ENCODE measurements at places on chromosomes 7 and 10. TPM values are rescaled to one million over a fixed set of nuclear protein-coding genes. Genes with fewer than 3 reads are reported as not detected.

MBLAC1 gene
- polyA plus RNA-seq: 1.8 TPM

TSPAN33 gene
- 55.4 TPM for polyA plus RNA-seq

CYP3A4 gene
- polyA plus RNA-seq: not detected

NUTM2A gene
- 0.86 TPM for polyA plus RNA-seq

GRCh38 chr7:98283887-98284222, 2.4 kb downstream of the BRI3 start:
- H3K27me3 ChIP-seq: no peaks in the 10 kb centered on the region
- no peak for DNase-seq
- no peaks in the 10 kb centered on the region for H3K36me3 ChIP-seq

DNA sequence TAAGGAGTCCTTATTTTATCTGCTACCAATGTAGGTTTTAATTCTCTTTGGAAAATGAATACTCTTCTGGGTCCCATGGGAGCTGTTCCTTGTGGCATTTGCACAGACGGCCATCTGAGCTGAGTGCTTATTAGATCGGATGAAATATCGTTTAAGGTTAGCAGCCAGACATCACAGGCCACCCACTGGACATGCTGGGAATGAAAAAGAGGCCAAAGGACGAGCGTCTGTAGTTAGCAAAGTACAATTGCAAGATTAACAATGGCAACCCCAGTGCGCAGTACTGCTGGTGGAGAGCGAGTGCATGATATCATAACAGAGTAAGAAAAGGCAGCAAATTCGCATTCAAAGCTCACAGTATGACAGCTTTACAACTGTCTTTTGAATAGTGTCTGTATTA, 28.3 kb upstream of the CREB5 start:
- H3K36me3 ChIP-seq: no peaks in the 10 kb centered on the region
- H3K27ac ChIP-seq: no peak overlapping the region
- no peaks in the 10 kb centered on the region for H3K4me1 ChIP-seq
- H3K4me3 ChIP-seq: no peak overlapping the region

DNA sequence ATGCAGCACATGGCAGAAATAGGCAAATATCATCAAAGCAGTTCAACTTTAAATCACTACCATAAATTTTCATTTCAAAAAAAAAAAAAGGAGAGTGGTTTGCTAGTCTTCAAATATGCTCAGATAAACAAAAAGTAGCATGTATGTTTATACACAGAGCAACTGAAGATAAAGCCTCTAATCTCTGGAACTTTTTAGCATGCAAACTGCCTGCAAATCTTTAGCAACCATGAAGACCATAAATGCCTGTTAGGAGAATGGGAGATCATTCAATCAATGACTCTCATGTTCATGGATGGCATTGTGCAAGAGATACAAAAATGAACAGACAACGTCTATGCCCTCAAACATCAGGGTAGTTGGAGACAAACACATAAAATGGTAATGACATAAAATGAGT, 57.3 kb downstream of the ORC5 start:
- DNase-seq: no peak
- H3K4me1 ChIP-seq: no peaks in the 10 kb centered on the region
- no peak overlapping the region for H3K4me3 ChIP-seq
- peaks cover 36% of the 10 kb centered on the region for H3K36me3 ChIP-seq
- no peaks in the 10 kb centered on the region for H3K27me3 ChIP-seq

GRCh38 chr7:17939211-17939605, 1.1 kb downstream of the SNX13 start:
- H3K4me3 ChIP-seq: peak overlapping the region; percentile 95
- H3K27me3 ChIP-seq: no peaks in the 10 kb centered on the region
- H3K4me1 ChIP-seq: peaks cover 40% of the 10 kb centered on the region
- H3K27ac ChIP-seq: peak overlapping the region; percentile 99

All from spleen (tissue), 13 donors.